Psoas muscle (tissue), 8 donors: ENCODE measurements at places on chromosomes 2 and 18. TPM values are rescaled to one million over a fixed set of nuclear protein-coding genes. Genes with fewer than 3 reads are reported as not detected.

The SIX3 gene
- total RNA-seq, result not detected

The IL1A gene
- total RNA-seq, result not detected

The DUSP11 gene
- total RNA-seq, result 11.0 TPM

The IKZF2 gene
- total RNA-seq, result 6.2 TPM

The STON1 gene
- 1.8 TPM for total RNA-seq

The CFAP210 gene
- not detected for total RNA-seq

The LINC00305 gene
- total RNA-seq, result not detected

The MRPL53 gene
- total RNA-seq, result 154 TPM

The FAM237A gene
- total RNA-seq, result not detected

The SLC9A4 gene
- total RNA-seq, result not detected

The GAREM2 gene
- 1.7 TPM for total RNA-seq

The RBM44 gene
- 0.17 TPM for total RNA-seq

The MC2R gene
- not detected for total RNA-seq

The POTEC gene
- not detected for total RNA-seq

The ALPG gene
- total RNA-seq, result not detected

The SERPINB13 gene
- total RNA-seq, result not detected

The STAT4 gene
- 0.53 TPM for total RNA-seq

The GULP1 gene
- 9.3 TPM for total RNA-seq

The NBAS gene
- total RNA-seq, result 27.0 TPM

The AFF3 gene
- total RNA-seq, result 0.44 TPM

The RNASEH1 gene
- 15.6 TPM for total RNA-seq

The IGFBP2 gene
- 12.8 TPM for total RNA-seq

The YIPF4 gene
- 46.7 TPM for total RNA-seq

The STPG4 gene
- not detected for total RNA-seq

The MYOM1 gene
- total RNA-seq, result 388 TPM

The ANKRD29 gene
- total RNA-seq, result 2.1 TPM

The CRACDL gene
- total RNA-seq, result 1.6 TPM

The SERPINB10 gene
- total RNA-seq, result not detected

The ANO7 gene
- total RNA-seq, result 0.82 TPM

The LYPD1 gene
- total RNA-seq, result not detected

The STARD6 gene
- total RNA-seq, result not detected

The HES6 gene
- 12.7 TPM for total RNA-seq

The CYB5A gene
- 24.5 TPM for total RNA-seq

The ALPI gene
- not detected for total RNA-seq

The MAP3K19 gene
- total RNA-seq, result not detected

The CYP1B1 gene
- total RNA-seq, result 6.8 TPM

The LHCGR gene
- not detected for total RNA-seq

The ANAPC1 gene
- total RNA-seq, result 19.4 TPM

The DAW1 gene
- not detected for total RNA-seq

The UCN gene
- total RNA-seq, result not detected

The G6PC2 gene
- not detected for total RNA-seq

The AOX1 gene
- 17.0 TPM for total RNA-seq

The UGT1A3 gene
- not detected for total RNA-seq

The CFAP65 gene
- not detected for total RNA-seq

The ZAP70 gene
- total RNA-seq, result 0.94 TPM

The SCG2 gene
- total RNA-seq, result not detected

The GNAL gene
- 5.5 TPM for total RNA-seq

The CD8A gene
- 0.27 TPM for total RNA-seq

The VWA3B gene
- 0.22 TPM for total RNA-seq

The KCNS3 gene
- 14.6 TPM for total RNA-seq

The PKDCC gene
- 153 TPM for total RNA-seq

The CCL20 gene
- total RNA-seq, result 0.59 TPM

The METAP1D gene
- total RNA-seq, result 10.0 TPM
